Mesendoderm (in vitro differentiated cells): ENCODE measurements at places on chromosomes 2 and 18.

GRCh38 chr2:162537651-162538050 lies 193.7 kb downstream of the GCA start:
- no peak for DNase-seq

DNA sequence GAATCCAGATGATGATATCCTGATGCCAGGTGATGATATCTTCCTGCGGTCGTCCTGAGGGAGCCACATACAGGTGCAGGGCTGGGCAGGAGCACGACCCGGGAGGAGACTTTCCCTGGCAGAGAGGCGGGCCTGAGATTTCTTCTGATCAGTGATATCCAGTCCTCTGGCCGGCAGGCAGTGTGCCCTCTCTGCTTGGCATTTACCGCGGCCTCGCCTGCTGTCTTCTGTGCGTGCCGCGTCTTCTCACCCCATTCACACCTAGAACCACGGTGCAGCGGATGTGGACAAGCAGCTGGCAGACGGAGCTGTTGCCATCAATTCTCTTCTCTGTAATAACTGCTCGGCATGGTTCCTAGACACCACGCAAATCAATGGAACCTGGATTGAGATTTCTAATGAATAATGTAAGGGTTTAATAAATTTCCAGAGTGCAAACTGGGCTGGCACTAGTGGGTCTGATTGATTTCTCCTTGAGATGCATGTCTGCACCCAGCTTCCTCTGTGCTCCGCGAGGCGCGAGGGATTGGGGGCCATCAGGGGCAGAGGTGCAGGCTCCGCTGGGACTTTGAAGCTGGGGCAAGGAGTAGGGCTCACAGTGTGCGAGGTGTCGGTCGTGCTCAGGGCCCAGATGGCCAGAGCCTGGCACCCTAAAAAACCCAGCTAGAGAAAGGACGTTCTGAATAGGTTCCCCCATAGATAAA lies 208.9 kb upstream of the HDAC4 start:
- DNase-seq, result no peak

- DNase-seq, result no peak
Observed at GRCh38 chr18:61946449-61946848, 53.6 kb upstream of the RNF152 start.

DNA sequence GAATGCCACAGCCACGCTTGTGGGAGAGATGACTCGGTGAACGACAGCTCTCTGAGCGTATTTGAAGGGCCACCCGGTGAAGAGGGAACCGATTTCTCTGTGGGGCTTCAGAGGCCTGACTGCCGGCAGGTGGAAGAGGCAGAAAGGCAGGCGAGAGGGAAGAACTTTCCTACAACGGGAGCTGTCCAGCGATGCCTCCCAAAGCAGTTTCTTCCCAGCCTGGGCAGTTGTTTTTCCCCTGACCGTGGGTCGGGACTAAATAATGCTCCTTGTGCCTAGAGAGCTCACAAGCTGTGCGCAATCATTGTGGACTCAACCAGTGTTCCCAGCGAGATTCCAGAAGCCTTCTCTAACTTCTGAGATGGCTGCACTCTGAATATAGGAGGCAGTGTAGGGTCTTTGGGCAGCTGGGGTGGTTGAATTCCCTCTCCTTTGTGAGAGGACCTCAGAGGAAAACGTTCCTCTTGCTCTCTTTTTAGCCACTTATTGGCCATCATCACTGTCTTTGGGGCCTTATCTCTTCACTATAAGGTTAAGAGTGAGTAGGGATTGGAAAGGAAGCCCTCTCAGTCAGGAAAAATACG lies 710 bp downstream of the SEC11C start:
- peak; percentile 56 for DNase-seq

- peak; percentile 49 for DNase-seq
Observed at GRCh38 chr2:108593547-108594098, 59.4 kb downstream of the LIMS1 start.

- peak; percentile 76 for DNase-seq
Observed at GRCh38 chr2:217785544-217786045, 217.2 kb downstream of the TNS1 start.
